ENCODE measurements at places on chromosomes 7 and 10.

DNA sequence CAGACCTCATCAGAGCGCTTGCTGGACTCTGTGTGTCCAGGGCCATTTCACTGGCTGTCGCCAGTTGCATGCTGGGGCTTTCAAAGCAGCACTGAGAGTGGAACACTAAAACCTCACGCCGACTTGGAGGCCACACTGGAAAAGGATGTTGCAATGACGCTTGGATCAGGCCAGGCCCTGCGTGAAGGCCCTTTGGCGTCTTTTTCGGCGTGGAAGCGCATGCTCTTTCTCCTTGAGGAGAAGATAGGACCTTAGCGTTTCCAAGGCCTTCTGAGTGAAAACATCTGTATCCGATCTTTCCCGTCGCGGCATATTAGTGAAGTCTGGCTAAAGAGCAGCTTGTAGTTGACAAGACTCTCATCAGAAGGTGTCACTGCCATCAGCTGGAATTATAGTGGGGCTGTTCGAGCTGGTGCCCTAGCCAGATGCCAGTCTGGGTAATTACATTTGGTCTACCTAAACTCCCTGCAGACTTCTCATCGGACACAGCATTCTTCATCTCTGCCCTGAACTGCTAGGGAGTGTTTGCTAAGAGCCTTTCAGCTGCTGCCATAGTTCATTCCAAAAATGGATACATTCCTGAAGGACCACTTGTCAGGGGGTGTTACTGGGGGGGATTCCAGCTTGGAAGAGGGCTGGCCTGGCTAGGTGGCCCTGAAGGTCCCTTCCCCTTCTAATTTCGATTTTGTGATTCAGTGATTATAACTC, 167.7 kb upstream of the TCF7L2 start:
- DNase-seq = no peak

DNA sequence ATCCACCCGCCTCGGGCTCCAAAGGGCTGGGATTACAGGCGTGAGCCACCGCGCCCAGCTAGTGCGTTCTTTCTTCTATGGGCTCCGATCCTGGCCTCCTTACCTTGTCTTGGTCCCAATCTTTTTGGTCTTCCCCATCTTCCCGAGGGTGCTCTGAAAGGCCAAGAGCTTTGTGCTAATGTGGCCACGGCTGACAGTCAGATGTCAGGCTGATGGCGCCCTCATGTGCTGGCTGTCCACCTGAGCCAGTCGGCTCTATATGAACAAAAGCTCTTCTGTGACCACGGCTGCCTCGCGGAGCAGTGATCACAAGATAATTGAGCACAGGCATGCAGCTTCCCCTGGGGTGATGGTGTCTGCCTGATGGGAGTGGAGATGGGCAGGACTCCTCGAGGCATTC, 11.0 kb upstream of the AHCYL2 start:
- DNase-seq = peak; percentile 71

DNA sequence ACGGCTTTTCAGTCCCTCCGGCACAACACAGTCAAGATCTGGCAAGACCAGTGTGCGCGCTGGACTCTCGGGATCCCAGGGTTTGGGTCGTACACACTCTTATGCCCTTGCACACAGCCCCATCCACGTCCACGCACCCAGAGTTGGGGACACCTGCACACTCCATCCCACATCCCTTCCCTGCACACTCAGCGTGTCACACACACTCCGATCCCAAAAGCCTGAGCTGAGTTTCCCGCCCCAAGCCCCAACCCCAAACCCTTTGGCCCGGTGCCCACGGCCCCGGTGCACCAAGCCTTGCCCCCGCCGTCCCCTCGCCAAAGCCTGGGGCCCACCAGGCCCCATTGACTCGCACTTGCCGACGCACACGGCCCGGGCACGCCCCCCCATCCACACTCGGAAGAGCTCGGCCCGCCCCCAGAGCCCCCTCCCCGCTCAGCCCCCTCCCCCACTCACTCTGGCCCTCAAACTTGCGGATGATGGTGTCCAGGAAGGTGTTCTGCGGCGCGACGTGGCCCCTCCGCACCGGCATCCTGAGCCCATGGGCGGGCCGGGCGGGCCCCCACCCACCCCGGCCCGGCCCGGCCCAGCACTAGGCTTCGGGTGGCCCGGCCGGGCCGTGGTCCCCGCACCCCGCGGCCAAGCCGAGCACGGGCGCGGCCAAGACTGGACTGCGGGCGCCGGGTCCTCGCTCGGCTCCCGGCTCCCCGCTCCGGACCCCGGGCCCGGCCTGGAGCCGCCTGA, 567 bp downstream of the KCNH2 start:
- DNase-seq = no peak

GRCh38 chr7:27079234-27079975, 16.4 kb downstream of the HOXA1 start:
- peak; percentile 43 for DNase-seq

- DNase-seq = no peak
Measured at GRCh38 chr7:39811161-39811614, 138.9 kb upstream of the CDK13 start.

- DNase-seq = no peak
Measured at GRCh38 chr10:13308096-13308495, 8.2 kb upstream of the PHYH start.
